Activated T-cell treated with anti-CD3 and anti-CD28 coated beads for 24 hours (primary cell): ENCODE measurements at places on chromosomes 1 and 21.

GRCh38 chr1:205458777-205459566, 3.1 kb upstream of the BLACAT1 start:
- no peak for DNase-seq

DNA sequence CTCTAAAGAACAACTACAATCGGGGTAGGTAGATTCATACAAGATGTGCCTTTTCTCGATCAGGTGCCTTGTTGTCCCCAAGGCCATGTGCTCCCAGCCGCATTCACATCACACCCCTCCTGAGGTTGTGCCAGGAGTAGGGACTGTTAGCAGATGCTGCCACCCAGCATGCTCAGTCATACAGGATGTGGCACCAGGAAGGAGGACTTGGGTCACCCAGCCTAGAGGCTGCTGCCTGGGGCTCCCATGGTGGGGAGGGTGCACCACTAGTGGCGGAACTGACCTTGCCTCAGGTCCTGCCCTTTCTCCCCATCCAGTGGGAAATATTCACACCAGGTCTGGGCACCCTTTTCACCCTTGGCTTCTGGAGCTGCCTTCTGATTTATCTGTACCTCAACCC, 8.3 kb downstream of the TEX35 start:
- DNase-seq, result no peak

DNA sequence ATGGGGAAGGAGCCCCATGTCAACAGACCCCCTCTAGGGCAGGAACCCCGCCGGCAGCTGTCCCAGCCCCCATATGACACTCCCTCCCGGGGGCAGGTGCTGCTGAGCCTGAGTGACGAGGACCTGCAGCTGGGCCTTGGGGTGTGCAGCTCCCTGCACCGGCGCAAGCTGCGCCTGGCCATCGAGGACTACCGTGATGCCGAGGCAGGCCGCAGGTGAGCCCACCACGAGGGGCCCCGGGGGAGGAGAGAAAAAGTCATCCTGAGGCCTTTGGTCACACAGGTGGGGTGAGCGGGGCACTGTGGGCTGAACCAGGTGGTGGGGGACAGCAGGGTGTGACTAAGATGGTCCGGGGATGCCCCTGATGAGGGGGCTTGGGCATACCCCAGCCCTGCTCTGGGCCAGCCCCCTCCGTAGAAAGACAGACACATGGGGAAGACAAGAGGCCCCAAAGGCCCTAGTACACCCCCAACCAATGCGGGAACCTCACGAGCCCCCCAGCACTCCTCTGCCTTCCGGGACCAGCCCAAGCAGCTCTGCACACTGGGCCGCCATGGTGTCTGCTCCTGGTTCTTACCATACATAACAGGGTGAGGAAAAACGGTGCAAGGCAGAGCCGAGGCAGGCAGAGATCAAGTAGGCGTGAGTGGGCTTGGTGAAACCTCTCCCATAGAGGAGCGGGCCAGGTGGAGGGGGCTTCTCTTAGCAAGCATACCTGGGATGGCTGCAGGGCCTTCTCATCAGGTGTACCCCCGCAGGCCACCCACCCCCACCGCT, 58.6 kb upstream of the TMEM51 start:
- no peak for DNase-seq

DNA sequence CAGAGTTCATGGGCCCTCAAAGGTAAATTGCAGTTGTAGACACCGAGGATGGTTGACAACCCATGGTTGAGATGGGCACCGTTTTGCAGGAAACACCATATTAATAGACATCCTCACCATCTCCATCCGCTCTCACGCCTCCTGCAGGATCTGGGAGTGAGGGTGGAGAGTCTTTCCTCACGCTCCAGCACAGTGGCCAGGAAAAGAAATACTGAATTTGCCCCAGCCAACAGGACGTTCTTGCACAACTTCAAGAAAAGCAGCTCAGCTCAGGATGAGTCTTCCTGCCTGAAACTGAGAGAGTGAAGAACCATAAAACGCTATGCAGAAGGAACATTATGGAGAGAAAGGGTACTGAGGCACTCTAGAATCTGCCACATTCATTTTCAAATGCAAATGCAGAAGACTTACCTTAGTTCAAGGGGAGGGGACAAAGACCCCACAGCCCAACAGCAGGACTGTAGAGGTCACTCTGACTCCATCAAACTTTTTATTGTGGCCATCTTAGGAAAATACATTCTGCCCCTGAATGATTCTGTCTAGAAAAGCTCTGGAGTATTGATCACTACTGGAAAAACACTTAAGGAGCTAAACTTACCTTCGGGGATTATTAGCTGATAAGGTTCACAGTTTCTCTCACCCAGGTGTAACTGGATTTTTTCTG, 9.3 kb downstream of the SLAMF8 start:
- no peak for DNase-seq

- no peak for DNase-seq
Measured at GRCh38 chr21:26846036-26846931, 1.1 kb upstream of the ADAMTS1 start.

- DNase-seq, result no peak
Measured at GRCh38 chr1:25672763-25673409, 56.3 kb downstream of the MAN1C1 start.

- DNase-seq, result no peak
Measured at GRCh38 chr1:215833941-215834729, 267.0 kb downstream of the KCTD3 start.

- DNase-seq, result no peak
Measured at GRCh38 chr1:89980605-89981004, 14.3 kb upstream of the ZNF326 start.

GRCh38 chr1:111958851-111959250, 30.6 kb downstream of the KCND3 start:
- DNase-seq, result no peak

DNA sequence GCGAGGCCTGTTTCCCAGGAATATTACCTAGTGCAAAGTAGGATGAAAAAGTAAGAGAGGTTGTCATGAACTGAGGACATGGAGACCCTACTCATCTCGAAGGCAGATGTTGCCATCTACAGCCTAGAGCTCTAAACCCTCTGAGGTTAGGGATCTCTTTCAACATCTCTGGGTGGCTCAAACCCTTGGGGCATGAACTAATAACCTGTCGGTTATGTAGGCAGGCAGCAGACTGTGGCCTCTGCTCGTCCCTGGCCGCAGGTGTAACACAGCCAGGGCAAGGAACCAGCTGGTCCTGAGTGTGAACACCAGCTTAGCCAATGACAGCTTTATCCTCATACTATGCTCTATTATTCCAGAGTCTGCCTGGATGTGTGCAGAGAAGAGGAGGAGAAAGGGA, 13.2 kb downstream of the CAPZB start:
- no peak for DNase-seq

GRCh38 chr21:34335316-34335715, 28.5 kb upstream of the KCNE2 start:
- DNase-seq, result no peak

GRCh38 chr1:65048335-65048734, 82.0 kb upstream of the JAK1 start:
- no peak for DNase-seq

GRCh38 chr1:109933856-109934711, 23.4 kb downstream of the CSF1 start:
- no peak for DNase-seq

- DNase-seq, result no peak
Measured at GRCh38 chr1:29145739-29146437, 22.2 kb upstream of the TMEM200B start.

DNA sequence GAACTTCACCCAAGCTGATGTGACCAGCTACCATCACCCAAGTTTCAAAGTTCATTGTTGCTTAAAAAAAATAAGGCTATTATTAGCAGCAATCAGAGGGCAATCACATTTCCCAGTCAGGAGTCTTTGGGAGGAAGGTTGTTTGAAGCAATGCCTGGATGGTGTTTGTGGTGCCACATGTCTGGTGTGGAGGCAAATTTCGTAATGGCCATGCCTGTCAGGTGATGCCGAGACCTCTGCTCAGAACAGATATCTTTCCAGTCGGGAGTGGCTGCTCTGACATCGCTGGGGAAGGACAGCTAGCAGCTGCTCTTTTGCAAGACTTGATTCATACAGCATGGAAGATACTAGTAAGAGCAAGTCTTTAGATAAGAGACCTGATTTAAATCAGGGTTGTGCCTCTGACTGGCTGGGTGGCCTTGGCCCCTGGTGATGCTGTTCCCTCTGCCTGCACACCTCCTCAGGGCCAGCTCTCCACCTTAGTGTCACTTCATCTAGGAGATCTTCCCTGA, 187.8 kb upstream of the JUN start:
- DNase-seq, result no peak

DNA sequence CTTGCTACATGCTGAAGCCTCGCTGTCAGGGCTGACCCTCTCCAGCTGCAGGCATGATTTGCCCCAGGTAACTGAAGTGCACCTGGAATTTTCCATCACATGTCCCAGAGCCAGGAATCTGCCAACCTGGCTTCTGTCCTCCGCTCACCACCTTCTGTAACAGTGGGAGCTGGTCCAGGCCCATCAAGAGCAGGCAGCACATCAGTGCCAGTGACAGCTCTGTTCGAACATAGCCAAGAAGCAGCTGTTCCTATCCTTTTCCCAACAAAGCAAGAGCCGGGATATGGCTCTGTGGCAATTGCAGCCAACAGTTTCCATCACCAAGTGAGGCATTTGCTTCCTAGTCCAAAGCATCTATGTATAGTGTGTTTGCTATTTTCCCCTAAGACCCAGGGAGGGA, 42.2 kb upstream of the KANK4 start:
- no peak for DNase-seq

DNA sequence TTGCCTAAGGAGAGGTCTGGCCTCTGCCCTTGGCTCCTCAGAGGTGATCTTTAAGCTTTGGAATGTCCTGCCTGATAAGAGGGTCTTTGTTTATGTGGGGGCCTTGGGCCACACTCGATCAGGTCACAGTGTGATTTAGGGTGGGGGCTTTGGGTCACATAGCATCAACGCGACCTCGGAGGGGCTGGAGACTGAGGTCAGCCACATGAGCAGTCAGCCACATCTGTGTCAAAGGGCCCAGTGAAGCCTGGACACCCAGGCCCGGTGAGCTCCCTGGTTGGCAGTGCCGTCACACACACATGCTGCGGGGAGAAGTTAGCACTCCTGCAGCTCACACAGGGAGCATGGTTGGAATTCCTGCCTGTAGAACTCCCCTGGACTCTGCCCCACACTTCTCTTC, 345.0 kb downstream of the NPHP4 start:
- no peak for DNase-seq

GRCh38 chr1:52917156-52917555, 4.4 kb downstream of the ECHDC2 start:
- DNase-seq, result no peak

- DNase-seq, result no peak
Measured at GRCh38 chr1:198143797-198144196, 13.0 kb upstream of the NEK7 start.

DNA sequence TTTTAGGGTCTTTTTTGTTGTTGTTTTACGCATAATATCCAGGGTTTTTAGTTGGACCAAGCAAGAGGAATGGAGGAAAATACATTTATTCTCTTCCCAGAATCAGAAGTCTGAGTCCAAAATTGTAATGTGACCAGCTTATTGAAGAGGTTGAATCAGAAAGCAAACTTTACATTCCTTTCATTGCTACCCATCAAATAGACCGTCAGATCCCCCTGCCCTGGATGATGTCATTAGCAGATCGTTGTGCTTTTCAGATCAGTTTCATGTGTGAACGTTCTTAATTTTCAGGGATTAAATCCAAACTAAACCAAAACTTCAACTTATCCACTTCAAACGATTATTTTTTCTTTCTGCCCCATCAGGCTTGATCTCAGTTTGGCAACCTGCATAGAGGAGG, 85.7 kb upstream of the NGF start:
- DNase-seq, result no peak

DNA sequence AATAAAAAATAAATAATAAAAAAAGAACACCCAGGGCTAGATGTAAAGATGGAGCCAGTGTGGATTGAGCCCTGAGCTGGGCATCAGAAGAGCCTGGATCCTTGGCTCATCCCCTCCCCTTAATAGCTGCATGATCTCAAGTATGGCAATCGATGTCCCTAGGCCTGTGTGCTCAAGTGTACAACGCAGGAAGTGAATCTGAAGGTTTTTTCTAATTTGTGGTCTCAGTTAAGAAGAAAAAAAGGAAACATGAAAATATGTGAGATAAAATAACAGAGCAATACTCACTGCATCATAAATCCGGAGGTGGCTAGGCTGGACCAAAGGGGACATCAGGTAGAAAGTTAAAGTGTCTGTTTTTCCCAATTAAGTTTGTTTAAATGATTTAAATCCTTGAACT, 47.3 kb upstream of the SLC44A3 start:
- no peak for DNase-seq

DNA sequence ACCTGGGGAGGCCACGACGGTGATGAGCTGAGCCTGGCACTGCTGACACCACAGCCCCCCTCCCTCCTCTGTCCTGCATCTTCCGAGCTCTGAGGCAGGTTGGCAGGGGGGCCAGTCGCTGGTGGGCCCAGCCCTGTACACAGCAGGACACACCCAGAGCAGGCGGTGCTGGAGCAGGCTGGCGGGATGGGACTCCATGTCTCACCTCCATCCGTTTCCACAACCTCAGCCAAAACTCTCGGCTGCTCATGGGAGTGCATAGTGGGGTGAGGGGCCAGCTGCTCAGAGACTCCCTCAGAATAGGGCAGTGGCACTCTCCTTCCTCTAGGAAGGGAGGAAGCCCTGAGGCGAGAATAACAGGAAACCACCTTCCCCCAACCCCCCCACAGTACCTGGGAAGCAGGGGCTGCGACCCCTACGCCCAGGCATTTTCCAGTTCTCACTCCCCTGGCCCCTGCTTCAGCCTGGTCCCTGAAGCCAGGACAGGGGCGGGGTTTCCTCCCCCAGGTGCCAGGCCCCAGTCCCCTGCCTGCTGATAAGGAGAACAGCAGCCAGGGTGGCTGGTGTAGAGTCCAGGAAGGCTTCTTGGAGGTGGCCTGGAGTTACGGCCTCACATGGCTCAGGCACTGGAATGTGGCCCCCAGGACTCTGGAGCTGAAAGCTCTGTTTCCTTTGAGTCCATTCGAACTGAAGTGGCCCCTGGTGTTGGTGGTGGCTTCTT, 3.2 kb upstream of the IBA57 start:
- DNase-seq, result no peak

DNA sequence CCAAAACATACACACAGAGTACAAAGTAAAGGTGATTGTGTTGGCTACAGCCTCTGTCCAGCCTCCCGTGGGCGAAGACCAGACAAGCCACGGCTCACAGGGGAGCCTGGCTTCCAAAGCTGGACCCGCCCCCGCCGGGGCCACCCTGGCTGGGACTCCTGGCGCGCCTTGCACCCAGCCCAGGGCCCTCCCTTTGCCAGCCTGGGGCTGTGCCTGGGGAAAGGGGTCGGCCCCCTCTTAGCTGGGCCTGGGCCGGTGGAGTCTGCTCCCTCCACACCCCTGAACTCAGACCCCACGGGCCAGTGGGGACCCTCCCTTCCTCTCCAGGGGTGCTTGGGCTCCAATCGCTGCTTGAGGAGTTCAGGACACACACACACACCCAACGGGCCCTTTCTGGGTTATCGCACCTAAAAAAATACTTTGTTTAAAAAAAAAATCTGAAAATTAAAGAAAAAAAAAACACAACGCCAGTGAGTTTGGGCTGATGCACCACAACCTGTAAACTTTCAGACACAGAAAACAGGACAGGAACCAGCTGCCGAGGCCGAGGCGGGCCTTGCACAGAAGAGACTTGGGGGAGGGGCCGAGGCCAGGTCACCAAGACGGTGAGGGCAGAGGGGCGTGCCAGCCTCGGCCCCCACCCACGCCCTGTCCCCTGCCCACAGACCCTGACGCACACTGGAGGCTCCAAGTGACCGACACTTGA, 56.3 kb downstream of the KCNAB2 start:
- no peak for DNase-seq
